ENCODE measurements at places on chromosomes 2 and 18.
A peak's percentile ranks its signal among the peaks of the same experiment; 100 is the strongest.

GRCh38 chr2:70686577-70687460 is 81.2 kb downstream of the ADD2 start:
- DNase-seq: no peak

DNA sequence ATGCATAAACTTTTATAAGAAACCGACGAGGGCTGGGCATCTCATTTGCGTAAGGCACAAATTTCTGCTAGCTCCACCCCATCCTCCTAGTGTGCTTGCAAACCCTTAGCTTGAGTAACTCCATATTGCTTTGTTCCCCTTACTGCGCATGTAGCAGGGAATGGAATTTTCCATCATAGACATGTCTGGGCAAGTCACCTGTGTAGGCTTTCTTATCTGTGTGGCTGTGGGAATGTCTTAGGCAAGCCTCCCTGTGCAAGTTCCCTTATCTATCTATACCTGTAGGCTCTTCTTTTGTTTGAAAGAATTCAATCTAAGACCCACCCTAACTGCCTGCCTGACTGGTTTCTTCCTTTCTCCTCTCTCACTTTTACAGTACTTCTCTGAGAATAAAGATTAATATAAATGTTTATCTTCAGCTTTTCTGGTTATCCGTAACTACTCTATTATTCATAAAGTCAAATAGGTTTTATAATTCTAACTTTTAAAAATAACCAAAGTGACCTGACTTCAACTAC is 217.6 kb upstream of the FIGN start:
- DNase-seq: no peak

DNA sequence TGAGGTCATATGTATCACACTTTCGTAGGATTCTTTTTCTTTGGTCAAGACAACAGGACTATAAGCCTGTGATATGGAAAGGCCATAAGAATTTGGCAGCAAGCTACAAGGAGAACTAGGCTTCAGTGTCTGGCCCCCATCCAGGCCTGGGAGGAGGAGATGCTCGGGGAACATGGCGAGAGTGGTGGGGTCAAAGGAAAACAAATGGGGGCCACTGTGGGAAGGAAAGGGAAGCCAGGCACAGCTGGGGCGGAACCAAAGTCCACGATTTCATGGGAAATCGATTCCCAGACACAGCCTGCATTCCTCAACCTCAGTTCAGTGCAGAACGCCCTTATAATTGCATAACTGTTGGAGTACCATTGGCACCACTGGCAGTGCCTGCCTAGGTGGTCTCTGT is 58.2 kb downstream of the MBP start:
- no peak for DNase-seq

DNA sequence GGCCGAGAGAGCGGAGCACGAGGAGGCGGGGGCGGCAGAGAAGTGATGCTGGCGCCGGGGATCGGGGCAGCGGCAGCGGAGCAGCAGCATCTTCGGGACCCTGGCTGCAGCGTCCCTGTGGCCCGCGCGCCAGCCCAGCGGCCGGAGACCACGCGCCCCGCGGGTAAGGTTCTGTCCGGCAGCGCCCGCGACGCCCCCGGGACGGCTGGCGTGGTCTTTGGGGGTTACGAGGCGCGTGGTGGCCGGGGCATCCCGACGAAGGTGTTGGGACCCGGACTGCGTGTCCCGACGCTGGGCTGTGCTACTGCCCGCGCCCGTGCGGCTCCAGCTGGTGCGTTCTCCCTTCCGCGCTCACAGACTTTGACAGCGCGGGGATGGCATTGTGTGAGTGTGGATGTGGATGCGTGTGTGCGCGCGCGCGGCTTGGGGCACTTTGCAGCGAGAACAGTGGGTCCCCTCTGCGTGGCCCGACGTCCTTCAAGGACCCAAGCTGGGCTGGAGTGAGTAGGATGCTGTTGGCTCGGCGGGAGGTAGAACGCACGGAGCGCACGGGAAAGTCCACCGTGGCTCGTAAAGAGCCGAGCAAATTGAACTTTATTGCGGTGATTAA is 405.0 kb downstream of the XIRP2 start:
- DNase-seq: no peak

GRCh38 chr2:162926501-162926900 is 87.9 kb upstream of the KCNH7 start:
- DNase-seq: no peak

DNA sequence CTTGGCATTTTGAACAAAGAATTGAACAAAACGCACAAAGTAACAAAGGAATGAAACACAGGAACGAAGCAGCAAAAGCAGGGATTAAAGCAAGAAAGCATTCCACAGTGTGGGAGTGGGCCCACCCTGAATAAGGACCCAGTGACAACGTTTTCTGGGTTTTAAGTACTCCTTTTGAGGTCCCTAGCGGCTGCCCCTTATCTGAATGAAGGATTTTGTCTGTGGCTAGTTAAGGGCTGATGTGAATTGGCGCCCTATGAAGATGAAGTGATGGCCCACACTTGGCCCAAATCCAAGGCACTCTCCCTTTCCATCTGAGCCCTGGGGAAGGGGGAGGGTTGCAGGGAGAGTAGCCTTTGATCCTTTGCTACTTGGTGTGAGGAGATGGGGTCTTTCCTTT is 7.8 kb upstream of the CCDC141 start:
- no peak for DNase-seq

- DNase-seq: peak; percentile 52
These were observed 775 bp downstream of the SPRED2 start for GRCh38 chr2:65431421-65432226.

- no peak for DNase-seq
These were observed 515.0 kb downstream of the PARD3B start for GRCh38 chr2:205060269-205060668.

GRCh38 chr2:1739322-1739957 is 4.9 kb downstream of the PXDN start:
- DNase-seq: no peak

DNA sequence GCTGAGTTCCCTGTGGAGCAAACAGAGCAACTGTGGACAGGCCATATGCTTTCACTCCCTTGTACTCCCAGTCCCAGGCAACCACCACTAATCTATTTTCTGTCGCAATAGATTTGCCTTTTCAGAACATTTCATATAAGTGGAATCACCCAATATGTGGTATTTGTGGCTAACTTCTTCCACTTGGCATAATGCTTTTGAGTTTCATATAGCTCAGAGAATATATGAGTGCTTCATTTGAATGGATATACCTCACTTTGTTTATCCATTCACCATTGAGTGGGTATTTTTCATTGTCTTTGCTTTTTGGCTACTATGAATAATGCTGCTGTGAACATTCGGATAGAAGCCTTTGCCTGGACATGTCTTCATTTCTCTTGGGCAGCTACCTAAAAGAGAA is 151.9 kb downstream of the CERS6 start:
- no peak for DNase-seq

GRCh38 chr2:43328133-43328532 is 101.7 kb upstream of the ZFP36L2 start:
- no peak for DNase-seq

DNA sequence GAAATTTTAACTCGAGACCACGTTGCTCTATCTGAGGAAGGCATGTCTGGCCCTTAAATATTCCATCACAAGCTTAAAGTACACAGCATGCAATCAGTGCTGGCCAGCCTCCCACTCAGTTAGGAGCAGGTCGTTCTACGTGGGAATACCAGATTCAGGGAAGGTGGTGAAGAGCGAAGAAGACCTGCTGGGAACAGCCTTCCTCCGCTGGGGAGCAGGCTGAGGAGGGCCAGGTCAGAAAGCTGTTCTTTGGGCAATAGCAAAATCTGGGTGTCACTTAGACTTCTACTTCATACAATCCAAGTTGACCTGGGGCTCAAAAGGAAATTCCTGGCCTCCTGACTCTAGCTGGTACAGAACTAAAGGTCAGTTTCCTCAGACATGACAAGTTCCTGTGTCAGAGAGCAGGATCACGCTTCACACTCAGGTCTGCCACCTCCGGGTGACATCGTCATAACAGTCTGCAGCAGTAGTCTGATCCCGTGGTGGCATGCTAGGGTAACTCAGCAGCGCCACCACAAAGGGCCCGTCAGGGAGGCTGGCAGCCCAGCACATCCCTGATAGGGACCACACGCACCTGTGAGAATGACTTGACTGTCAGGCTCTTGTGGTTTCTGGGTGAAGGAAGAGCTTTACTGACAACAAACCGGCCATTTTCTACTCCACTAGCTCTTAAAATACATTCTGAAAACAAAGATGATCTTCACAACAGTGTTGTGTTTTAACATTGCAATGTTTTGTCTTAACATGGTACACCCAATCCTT is 35.2 kb upstream of the NAPG start:
- peak; percentile 63 for DNase-seq

DNA sequence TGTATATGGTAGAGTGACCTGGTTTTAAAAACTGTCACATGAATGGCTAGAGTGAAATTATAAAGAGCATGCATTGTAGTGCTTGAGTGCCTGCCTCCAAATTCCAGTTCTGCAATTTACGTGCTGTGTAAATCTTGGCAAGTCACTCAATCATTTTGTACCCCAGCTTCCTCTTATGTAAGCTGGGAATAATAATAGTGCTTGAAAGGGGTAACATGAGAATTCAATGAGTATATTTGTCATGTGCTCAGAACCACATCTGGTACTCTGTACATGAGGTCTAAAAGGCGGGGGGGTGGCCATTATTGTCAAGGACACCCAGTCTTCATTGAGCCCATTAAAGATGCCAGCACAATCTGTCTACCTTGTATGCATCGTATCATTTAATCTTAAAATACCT is 214.8 kb downstream of the MC4R start:
- no peak for DNase-seq

GRCh38 chr2:30147196-30147714 is 448 bp downstream of the YPEL5 start:
- DNase-seq: no peak

DNA sequence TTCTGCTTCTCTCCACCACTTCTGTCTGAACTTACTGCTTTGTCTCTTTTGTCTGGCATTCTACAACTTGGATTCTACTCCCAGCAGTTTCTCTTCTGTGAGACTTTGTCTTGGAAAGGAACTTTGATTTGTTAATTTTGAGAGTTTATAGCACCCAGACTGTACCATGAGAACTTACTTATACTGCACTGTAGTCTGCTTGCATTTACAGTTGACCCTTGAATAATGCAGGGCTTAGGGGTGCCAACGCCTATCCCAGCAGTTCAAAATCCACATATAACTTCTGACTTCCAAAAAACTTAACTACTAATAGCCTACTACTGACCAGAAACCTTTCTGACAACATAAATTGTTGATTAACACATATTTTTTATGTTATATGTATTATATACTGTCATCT is 55.5 kb downstream of the DYNC1I2 start:
- DNase-seq: no peak

- no peak for DNase-seq
These were observed 119.3 kb upstream of the PKDCC start for GRCh38 chr2:41928526-41928925.

- DNase-seq: no peak
These were observed 183.0 kb downstream of the PMAIP1 start for GRCh38 chr18:60082790-60083189.

DNA sequence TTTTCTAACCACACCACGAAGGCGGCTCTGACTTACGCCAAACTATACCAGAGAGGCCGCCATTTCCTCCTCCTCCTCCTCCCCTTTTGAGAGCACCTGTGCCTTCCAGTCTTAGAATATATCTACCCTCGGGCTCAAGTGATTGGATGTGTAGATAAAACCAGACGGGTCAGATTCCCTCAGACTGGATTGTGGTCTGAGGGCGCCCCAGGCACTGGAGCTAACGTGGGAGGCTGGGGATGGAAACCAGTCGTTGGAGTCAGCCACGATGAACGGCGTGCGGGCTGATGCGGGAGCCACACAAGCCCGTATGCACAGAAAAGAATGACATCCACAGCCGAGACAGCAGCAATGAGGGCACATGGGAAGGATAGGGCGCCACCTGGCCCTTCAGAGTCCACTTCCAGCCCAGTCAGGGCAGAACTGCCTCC is 12.3 kb upstream of the ODC1 start:
- no peak for DNase-seq

- no peak for DNase-seq
These were observed 25.4 kb upstream of the STPG4 start for GRCh38 chr2:47180531-47180930.

DNA sequence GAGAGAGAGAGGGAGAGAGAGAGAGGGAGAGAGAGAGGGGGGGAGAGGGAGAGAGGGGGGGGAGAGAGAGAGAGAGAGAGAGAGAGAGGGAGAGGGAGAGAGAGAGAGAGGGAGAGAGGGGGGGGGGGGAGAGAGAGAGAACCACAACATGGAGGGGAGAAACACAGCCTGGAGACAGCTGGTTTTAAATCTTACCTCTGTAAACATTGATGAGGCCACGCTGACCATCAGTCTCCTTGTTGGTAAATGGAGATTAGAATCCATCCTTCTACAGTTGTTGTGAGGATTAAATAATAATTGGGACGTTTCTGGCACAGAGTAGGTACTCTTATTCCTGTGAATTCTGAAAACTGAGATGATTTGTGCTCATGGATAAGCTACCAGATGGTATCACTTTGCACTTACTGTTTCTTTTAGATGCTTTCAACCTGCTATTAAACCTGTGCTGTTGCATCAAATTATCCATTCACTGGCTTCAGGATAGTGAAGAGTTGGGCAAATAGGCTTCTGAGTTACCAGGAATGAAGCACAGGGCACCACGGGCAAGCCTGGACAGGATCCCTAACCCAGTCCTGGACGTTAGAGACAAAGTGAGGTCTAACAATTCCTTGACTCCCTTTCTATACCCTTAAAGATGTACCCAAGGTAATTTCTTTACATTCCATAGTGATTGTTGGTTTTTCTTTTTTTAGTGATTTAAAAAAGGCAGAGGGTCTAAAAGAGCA is 318.1 kb downstream of the ZNF521 start:
- no peak for DNase-seq

DNA sequence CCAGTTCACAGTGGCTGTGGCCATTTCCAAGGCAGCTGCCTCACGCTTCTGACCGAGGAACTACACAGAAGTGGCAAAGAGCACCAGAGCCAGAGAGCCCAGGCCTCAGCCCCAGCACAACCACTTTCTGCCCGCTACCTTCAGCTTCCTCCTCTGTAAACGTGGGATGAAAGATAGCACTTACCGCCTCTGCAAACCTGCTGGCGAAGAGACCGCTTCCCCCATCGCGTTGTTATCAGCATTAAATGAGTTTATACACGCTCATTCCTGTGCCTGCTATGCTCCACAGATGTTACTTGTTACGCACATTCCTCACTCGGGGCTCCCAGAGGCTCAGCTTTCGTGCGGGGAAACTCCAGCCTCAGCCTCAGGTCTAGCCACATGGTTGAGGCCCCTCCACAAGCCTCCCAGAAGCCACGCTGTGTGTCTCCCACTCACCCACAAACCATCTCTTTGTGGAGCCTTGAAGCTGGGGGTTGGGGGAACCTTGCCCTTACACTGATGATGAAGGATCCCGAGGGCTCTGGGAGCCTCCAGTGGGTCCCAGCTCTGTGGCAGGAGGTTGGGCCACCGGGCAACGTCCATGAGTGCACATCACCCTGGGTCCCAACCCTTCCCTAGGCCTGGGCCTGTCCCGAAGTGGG is 63.3 kb upstream of the SMAD7 start:
- peak; percentile 9 for DNase-seq

DNA sequence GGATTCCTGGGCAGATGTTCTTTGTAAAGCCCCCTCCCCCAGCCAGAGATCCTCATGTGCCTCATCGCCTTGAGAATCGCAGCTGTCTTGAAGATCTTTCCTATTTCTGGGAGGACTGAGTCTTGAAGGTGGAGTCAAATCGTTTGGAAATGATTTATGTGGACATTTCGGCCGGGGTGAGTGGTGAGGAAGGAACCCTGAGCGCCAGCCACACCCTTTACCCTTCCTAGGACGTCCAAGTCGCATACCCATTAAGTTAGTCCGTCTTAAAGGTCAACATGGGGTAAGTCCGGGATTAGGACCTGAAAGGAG is 84.9 kb upstream of the ZCCHC2 start:
- no peak for DNase-seq

- no peak for DNase-seq
These were observed 68.3 kb downstream of the VWA3B start for GRCh38 chr2:98155291-98155690.

Measured in activated T-cell treated with anti-CD3 and anti-CD28 coated beads, Interleukin-2, amount 50 U/mL, for 1 hour (primary cell).